ENCODE measurements at places on chromosomes 11 and 22. TPM values are rescaled to one million over a fixed set of nuclear protein-coding genes. Genes with fewer than 3 reads are reported as not detected.

The OR5L1 gene
- total RNA-seq: not detected

The SERHL2 gene
- 6.0 TPM for total RNA-seq

GRCh38 chr11:34232807-34233206, 125.0 kb downstream of the ABTB2 start:
- H3K36me3 ChIP-seq: no peaks in the 10 kb centered on the region
- H3K27me3 ChIP-seq: no peaks in the 10 kb centered on the region
- H3K4me1 ChIP-seq: no peaks in the 10 kb centered on the region
- no peak for DNase-seq
- no peak overlapping the region for H3K27ac ChIP-seq
- no peak overlapping the region for H3K4me3 ChIP-seq

GRCh38 chr11:3111919-3112690, 53.0 kb downstream of the OSBPL5 start:
- no peak overlapping the region for H3K4me3 ChIP-seq
- no peak for DNase-seq

- no peak for DNase-seq
- H3K4me1 ChIP-seq: peaks cover 9% of the 10 kb centered on the region
- H3K36me3 ChIP-seq: peaks cover 38% of the 10 kb centered on the region
- no peak overlapping the region for H3K27ac ChIP-seq
- H3K27me3 ChIP-seq: no peaks in the 10 kb centered on the region
- no peak overlapping the region for H3K4me3 ChIP-seq
Observed at GRCh38 chr11:18310800-18311340, 11.1 kb downstream of the HPS5 start.

The FTH1 gene
- 3,019 TPM for total RNA-seq

DNA sequence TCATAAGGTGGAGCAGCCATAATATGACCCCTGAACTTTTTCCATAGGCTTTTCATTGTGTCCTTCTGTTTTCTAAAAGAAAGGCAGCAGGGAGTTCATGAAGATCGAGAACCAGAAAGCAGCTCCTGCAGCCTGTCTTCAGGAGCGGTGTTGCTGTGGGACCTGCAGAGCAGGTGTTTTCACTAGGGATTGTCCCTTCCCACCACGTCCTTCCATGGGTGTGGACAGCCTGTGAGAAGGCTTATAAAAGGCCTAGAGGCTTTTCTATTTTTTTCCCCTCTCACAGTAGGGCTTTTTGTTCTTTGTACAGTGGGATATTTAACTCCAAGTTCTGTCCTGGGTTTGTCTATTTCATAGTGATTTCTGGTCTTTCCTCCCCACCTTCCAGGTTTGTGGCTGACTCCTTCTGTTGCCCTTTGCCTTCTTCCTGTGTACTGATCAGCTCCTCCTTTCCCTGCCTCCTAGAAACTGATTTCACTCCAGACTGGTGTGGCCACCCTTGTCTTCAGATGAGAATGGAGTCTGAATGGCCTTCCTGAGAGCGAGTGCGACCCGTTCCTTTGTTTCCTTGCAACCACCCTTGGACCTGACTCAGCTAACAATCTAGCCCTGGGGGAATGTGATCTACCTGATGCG, 10.1 kb downstream of the MRPL16 start:
- no peaks in the 10 kb centered on the region for H3K36me3 ChIP-seq
- peaks cover 22% of the 10 kb centered on the region for H3K4me1 ChIP-seq
- H3K27me3 ChIP-seq: no peaks in the 10 kb centered on the region

DNA sequence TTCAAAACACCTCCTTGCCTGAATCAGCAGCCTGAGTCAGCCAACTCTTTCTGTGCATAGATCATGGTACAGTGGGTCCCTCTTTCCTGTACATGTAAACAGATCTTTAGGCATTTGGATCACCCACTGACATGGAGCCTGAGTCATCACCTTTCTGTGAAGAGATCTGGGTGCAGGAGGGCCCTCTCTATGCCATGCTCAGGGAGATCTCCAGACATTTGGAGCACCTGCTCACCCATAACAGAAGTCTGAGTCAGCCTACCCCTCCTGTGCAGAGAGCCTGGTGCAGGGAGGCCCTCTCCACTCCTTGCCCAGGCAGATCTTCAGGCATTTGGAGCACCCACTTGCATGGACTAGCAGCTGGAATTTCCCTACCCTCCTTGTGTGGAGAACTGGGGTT, 56.2 kb upstream of the GLYAT start:
- H3K27ac ChIP-seq: no peak overlapping the region
- no peaks in the 10 kb centered on the region for H3K36me3 ChIP-seq
- H3K4me1 ChIP-seq: no peaks in the 10 kb centered on the region
- no peaks in the 10 kb centered on the region for H3K27me3 ChIP-seq

The TESMIN gene
- 2.6 TPM for total RNA-seq

DNA sequence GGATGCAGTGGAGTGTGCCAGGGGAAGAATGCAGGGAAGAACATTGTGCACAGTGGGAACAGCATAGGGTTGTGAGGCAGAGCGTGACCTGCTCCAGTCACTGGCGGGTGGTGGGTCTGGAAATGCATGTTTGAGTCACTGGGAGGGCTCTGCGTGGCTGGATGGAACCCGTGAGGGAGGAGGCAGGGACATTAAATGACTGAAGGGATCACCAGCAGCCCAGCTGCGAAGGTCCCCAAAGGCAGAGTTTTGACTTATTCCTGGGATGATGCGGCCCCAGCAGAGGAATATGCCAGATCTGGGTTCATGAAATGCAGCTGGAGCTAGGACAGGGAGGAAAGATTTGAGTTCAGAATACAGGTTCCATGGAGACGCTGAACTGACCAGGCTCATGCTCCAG, 104.0 kb upstream of the FGF3 start:
- peaks cover 53% of the 10 kb centered on the region for H3K27me3 ChIP-seq
- peaks cover 14% of the 10 kb centered on the region for H3K4me1 ChIP-seq
- peak overlapping the region; percentile 27 for H3K27ac ChIP-seq
- no peaks in the 10 kb centered on the region for H3K36me3 ChIP-seq
- no peak overlapping the region for H3K4me3 ChIP-seq

GRCh38 chr11:19345519-19345847, 104.7 kb upstream of the E2F8 start:
- H3K4me3 ChIP-seq: peak overlapping the region; percentile 43
- H3K27ac ChIP-seq: no peak overlapping the region
- peaks cover 46% of the 10 kb centered on the region for H3K27me3 ChIP-seq
- no peaks in the 10 kb centered on the region for H3K36me3 ChIP-seq

The YPEL1 gene
- total RNA-seq: 7.7 TPM

The OR2AT4 gene
- not detected for total RNA-seq

GRCh38 chr22:50398831-50399648, 55.9 kb downstream of the PPP6R2 start:
- H3K4me3 ChIP-seq: no peak overlapping the region
- no peak for DNase-seq
- peaks cover 25% of the 10 kb centered on the region for H3K4me1 ChIP-seq
- H3K27me3 ChIP-seq: no peaks in the 10 kb centered on the region
- peaks cover 51% of the 10 kb centered on the region for H3K36me3 ChIP-seq

GRCh38 chr11:129620237-129621104, 195.2 kb upstream of the TMEM45B start:
- no peaks in the 10 kb centered on the region for H3K4me1 ChIP-seq
- DNase-seq: no peak
- no peaks in the 10 kb centered on the region for H3K36me3 ChIP-seq

The LDHA gene
- total RNA-seq: 193 TPM

The TMEM109 gene
- 95.2 TPM for total RNA-seq

- H3K4me1 ChIP-seq: peaks cover 73% of the 10 kb centered on the region
- DNase-seq: peak; percentile 44
- H3K27me3 ChIP-seq: no peaks in the 10 kb centered on the region
- peak overlapping the region; percentile 91 for H3K27ac ChIP-seq
- peak overlapping the region; percentile 73 for H3K4me3 ChIP-seq
- no peaks in the 10 kb centered on the region for H3K36me3 ChIP-seq
Observed at GRCh38 chr11:130451231-130452019, 3.0 kb downstream of the ADAMTS15 start.

- H3K27ac ChIP-seq: no peak overlapping the region
- peaks cover 34% of the 10 kb centered on the region for H3K4me1 ChIP-seq
- DNase-seq: no peak
- no peaks in the 10 kb centered on the region for H3K36me3 ChIP-seq
Observed at GRCh38 chr11:94557421-94557820, 9.7 kb upstream of the PIWIL4 start.
